ENCODE measurements at places on chromosomes 3 and 15.

DNA sequence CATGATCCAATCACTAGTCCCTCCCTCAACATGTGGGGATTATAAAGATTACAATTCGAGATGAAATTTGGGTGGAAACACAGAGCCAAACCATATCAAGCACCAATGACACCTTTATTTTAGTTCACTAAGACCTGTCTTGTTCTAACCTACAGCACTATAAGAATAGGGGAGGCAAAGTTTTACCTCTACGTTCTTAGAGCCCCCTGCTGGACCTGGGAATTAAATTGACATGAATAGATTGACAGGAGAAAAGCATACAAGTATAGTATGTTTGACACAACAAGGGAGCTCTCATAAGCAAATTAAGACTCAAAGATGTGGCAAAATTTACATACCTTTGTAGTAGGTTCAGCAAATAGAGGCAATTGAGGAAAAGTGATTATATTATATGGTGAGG lies 974.4 kb upstream of the ALCAM start:
- DNase-seq = no peak

- no peak for DNase-seq
Observed at GRCh38 chr3:143590660-143591059, 257.6 kb downstream of the SLC9A9 start.

DNA sequence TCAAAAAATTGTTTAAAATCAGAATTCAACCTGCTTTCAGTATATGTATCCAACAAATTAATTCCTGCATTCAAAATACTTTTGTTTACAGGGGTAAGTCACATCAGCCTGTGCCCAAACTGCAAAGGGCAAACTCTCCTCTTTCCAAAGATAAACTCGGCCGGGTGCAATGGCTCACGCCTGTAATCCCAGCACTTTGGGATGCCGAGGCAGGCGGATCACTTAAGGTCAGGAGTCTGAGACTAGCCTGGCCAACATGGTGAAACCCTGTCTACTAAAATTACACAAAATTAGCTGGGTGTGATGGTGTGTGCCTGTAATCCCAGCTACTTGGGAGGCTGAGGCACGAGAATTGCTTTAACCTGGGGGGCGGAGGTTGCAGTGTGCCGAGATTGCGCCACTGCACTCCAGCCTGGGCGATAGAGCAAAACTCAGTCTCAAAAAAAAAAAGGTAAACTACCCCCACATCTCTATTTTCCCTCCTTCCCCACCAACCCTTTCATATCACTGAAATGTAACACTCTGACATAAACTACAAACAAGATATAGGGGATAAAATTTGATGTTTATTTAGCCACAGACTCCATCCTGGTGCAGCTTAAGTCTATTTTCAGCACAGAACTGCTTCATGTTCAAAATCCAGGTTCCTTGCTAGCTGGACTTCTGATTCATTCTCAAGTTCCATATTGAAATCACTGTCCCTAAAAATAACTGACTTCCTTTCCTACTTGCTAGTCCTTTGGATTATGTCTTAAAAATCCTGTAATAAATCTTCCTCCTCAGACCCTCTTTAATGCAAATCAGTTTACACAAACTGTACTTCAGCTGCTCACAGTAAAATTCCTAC lies 15.4 kb downstream of the UBP1 start:
- DNase-seq = no peak

GRCh38 chr3:128383316-128384235 lies 83.1 kb downstream of the DNAJB8 start:
- peak; percentile 56 for DNase-seq

GRCh38 chr15:34598799-34599585 lies 15.5 kb upstream of the GOLGA8B start:
- DNase-seq = no peak

- DNase-seq = no peak
Observed at GRCh38 chr3:64152086-64152485, 73.2 kb downstream of the PRICKLE2 start.

GRCh38 chr3:53695324-53695690 lies 150.9 kb downstream of the CHDH start:
- no peak for DNase-seq

GRCh38 chr15:88016406-88016805 lies 240.1 kb downstream of the NTRK3 start:
- DNase-seq = no peak

DNA sequence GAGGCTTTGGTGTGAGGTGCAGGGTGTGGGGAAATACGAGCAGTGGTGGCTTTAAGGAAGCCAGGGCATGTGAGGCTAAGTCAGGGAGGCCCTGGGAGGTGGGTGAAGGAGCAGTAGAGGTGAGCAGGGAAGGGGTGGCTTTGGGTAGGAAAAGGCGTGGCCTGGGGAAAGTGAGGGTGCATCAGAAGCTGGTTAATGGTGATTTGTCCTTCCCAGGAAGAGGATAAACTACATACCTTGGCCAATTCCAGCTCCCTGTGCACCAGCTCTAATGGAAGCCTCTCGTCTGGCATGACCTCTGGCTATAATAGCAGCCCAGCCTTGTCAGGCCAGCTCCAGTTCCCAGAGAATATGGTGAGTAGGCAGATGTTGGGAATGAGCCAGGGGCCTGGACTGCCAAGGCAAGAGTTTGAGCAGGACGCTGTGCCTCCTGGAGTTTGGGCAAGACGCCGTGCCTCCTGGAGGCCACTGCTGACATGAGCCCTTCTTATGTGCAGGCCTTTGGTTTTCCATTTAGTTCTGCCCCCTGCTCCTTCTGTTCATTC lies 41.3 kb downstream of the CDAN1 start:
- DNase-seq = no peak

DNA sequence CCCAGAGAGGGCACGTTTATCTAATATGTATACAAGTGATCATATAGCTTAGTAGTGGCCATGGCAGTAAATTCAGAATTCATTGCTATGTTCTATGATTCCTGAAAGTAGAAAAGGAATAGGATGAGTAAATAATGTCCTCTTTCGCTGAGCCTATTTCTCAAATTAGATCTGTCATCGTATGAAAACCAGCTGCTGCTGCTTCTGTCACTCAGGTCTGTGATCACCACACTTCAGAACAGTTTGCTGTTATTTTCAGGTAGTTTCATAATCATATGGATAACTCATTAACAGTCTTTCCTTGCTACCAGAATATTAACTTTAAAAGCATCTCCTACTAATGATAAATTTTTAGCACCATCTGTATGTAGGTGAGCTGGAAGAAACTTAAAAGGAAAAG lies 289.1 kb upstream of the AZI2 start:
- no peak for DNase-seq

- DNase-seq = no peak
Observed at GRCh38 chr3:116667324-116667723, 42.3 kb upstream of the TUSC7 start.

GRCh38 chr3:120798346-120798745 lies 55.8 kb downstream of the GTF2E1 start:
- DNase-seq = no peak

- DNase-seq = no peak
Observed at GRCh38 chr3:183008800-183009199, 28.5 kb upstream of the DCUN1D1 start.

GRCh38 chr3:129120254-129121004 lies 1.2 kb downstream of the RAB43 start:
- peak; percentile 89 for DNase-seq

GRCh38 chr15:58585693-58586443 lies 154.1 kb downstream of the LIPC start:
- no peak for DNase-seq

DNA sequence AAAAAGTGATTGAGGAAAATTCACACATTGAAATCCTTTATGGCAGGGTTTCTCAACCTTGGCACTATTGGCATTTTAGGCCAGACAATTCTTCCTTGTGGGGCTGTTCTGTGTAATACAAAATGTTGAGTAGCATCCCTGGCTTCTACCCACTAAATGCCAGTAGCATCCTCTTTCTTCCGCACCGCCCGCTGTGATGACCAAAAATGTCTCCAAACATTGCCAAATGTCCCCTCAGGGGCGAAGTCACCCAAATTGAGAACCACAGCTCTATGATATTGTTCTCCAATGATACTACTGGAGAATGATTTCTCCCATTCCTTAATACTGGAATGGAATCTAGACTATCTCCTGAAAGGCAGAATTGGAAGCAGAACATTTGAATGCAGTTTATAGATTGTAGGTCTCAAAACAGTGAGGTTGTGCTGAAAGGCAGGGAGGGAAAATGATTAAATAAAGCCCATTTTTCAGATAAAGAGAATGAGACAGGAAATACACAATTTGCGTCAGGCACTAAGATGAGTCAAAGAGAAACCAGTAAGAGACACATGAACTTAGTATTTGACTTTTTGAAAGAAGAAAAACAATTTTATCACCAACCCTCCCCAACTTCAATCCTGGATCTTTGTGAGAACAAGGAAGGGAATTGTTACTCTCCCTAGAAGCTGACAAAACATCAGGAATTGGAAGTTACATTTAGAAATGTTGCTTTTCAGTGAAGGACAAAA lies 101.6 kb upstream of the TNIK start:
- DNase-seq = no peak

GRCh38 chr3:109211941-109212340 lies 75.4 kb downstream of the C3orf85 start:
- DNase-seq = no peak

GRCh38 chr3:13772885-13773745 lies 106.8 kb downstream of the WNT7A start:
- no peak for DNase-seq

- DNase-seq = no peak
Observed at GRCh38 chr15:92612891-92613290, 42.7 kb downstream of the FAM174B start.

- no peak for DNase-seq
Observed at GRCh38 chr15:101091080-101092017, 160.5 kb downstream of the CHSY1 start.

- DNase-seq = no peak
Observed at GRCh38 chr3:53525765-53526703, 31.6 kb downstream of the CACNA1D start.

GRCh38 chr3:71339049-71339448 lies 244.5 kb downstream of the FOXP1 start:
- DNase-seq = no peak

- DNase-seq = peak; percentile 3
Observed at GRCh38 chr3:192188218-192188835, 539.0 kb downstream of the FGF12 start.

DNA sequence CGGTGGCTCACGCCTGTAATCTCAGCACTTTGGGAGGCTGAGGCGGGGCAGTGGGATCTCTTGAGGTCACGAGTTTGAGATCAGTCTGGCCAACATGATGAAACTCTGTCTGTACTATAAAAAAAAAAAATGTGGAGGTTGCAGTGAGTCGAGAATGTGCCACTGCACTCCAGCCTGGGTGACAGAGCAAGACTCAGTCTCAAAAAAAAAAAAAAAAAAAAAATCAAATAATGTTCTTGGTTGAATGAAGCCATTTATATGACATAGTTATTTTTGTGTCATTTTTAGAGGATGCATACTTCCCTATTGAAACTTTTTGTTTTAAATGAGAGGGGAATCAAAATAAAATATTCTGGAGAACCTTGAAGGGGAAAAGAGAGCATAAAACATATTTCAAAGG lies 3.1 kb downstream of the HMCES start:
- DNase-seq = no peak

GRCh38 chr15:78917888-78918287 lies 27.0 kb downstream of the CTSH start:
- DNase-seq = no peak

DNA sequence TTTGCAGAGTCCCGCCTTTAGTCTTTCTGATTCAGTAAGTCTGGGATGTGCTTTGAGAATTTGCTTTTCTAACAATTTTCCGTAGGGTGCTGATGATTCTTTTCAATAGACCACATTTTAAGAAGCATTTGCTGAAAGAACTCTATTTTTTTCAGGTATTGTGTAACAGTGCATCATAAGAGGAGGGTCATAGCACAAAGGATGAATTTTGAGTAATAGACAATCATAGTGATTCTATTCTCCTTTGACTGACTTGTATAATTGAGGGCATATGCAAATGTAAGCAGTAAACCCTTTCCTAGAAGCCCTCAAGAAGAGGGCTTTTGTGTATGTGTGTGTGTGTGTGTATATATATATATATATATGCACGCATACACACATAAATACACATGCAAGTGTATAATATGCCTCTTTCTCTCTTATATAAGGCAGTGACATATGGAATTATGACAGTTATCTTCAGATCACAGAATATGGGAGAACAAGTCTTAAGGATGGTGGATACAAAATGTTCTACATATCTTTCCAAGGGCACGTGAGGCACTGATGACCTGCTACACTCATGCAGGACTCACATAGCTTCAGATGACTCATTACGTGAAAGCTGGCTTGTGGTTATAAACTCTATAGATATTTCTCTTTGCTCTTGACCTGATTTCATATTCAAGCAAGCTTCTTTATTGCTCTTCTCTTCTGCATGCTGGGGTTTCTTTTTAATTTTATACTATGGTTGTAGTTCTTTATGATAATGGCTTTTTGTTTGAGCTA lies 6.5 kb upstream of the PLSCR1 start:
- DNase-seq = no peak

GRCh38 chr15:40850576-40851112 lies 6.8 kb downstream of the SPINT1 start:
- no peak for DNase-seq

DNA sequence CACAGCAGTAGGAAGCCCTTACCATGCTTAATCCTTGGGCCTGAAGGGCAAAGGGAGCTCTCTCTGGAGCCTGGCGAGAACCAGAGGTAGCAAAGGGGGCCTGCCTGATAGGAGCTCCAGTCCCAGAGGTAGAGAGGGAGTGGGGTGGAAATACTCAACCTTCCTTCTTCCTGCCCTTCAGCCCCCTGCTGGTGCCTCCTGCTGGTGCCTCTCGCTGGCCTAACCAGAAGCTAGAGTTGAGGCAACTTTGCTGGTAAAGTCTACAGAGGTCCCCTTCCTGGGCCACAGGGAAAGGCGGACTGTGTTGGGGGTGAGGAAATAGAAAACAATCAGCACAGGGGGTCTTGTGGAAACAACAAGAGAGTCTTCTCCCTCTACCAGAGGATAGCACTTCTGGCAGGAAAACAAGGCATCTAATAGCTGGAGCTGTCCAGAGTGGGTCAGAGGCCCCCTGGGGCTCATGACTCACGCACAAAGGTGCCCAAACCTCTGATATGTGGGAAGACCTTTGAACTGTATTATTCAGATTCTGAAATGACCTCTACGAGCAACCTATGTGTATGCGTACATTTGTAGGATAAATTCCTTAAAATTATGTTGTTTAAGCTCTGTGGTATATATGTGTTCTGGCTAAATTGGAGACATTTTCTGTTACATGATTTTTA lies 133.9 kb downstream of the LRRC28 start:
- DNase-seq = no peak

DNA sequence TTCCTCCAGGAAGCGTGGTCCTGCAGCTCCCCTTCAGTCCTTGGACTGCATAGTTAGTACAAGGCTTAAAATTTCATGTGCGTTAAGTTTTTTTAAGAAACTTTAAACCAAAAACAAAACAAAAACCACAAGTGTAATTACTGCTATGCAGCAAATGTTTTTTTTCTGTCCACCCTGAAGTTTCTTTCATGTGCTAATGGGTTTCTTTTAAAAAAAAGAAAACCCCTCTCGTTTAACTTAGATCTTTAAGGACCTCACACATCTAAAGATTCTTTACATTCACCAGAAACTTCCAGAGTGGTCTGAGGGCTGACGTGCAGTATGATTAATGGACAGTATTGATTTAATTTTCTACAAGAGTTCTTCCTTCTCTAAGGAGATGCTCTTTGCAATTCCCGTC lies 72.0 kb upstream of the PYGO1 start:
- no peak for DNase-seq

GRCh38 chr3:34779092-34779491 lies 860.2 kb upstream of the ARPP21 start:
- DNase-seq = no peak

GRCh38 chr15:94246016-94246415 lies 14.7 kb downstream of the MCTP2 start:
- no peak for DNase-seq

Measured in stimulated activated CD4-positive, alpha-beta T cell treated with anti-CD3 and anti-CD28 coated beads, Interleukin-12 subunit alpha, Interleukin-12 subunit beta, amount 100 ng/mL, for 48 hours (primary cell).